Fibroblast of skin of right quadriceps (primary cell): ENCODE measurements at places on chromosomes 3 and 15.
A peak's percentile ranks its signal among the peaks of the same experiment; 100 is the strongest.

- no peak for DNase-seq
Observed at GRCh38 chr3:165568907-165569462, 268.2 kb downstream of the BCHE start.

- DNase-seq: no peak
Observed at GRCh38 chr3:174419216-174419615, 439.9 kb upstream of the NAALADL2 start.

GRCh38 chr3:5221701-5222100, 34.2 kb downstream of the EDEM1 start:
- no peak for DNase-seq

- no peak for DNase-seq
Observed at GRCh38 chr3:59690886-59691285, 641.1 kb upstream of the CFAP20DC start.

GRCh38 chr3:19357947-19358346, 209.6 kb downstream of the KCNH8 start:
- no peak for DNase-seq

GRCh38 chr3:52480768-52481715, 14.1 kb upstream of the STAB1 start:
- DNase-seq: no peak

GRCh38 chr15:66094331-66094730, 159.2 kb downstream of the MEGF11 start:
- no peak for DNase-seq

- DNase-seq: no peak
Observed at GRCh38 chr15:50135031-50135551, 16.1 kb upstream of the ATP8B4 start.

GRCh38 chr3:102163039-102163817, 271.6 kb upstream of the ZPLD1 start:
- peak; percentile 63 for DNase-seq

- DNase-seq: no peak
Observed at GRCh38 chr3:16608816-16609215, 3.6 kb upstream of the DAZL start.
